Breast epithelium (tissue), 4 donors: ENCODE measurements at places on chromosomes 6 and 20. TPM values are rescaled to one million over a fixed set of nuclear protein-coding genes. Genes with fewer than 3 reads are reported as not detected.
A peak's percentile ranks its signal among the peaks of the same experiment; 100 is the strongest.

DNA sequence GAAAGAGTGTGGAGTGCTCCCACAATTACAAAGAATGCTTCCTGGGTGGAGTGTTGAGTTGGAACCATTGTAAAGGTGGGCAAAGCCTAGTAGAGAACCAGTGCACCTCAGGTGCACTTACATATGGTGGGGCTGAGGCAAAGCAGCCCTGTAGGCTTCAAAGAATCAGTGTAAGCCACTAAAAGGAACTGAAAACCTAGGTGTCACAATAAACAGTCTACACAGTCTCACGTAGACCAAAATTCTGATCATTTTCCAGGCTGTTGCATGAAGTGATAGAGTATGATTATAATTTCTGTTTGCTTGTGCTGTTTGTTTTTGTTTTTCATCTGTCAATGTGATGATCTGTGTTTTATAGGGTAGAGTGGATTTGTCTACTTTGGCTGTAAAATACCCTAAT lies 2.8 kb downstream of the ABT1 start:
- no peak overlapping the region for H3K27ac ChIP-seq
- H3K27me3 ChIP-seq = no peaks in the 10 kb centered on the region
- DNase-seq = no peak
- no peak overlapping the region for H3K4me3 ChIP-seq
- H3K4me1 ChIP-seq = peaks cover 6% of the 10 kb centered on the region
- peaks cover 3% of the 10 kb centered on the region for H3K36me3 ChIP-seq

DNA sequence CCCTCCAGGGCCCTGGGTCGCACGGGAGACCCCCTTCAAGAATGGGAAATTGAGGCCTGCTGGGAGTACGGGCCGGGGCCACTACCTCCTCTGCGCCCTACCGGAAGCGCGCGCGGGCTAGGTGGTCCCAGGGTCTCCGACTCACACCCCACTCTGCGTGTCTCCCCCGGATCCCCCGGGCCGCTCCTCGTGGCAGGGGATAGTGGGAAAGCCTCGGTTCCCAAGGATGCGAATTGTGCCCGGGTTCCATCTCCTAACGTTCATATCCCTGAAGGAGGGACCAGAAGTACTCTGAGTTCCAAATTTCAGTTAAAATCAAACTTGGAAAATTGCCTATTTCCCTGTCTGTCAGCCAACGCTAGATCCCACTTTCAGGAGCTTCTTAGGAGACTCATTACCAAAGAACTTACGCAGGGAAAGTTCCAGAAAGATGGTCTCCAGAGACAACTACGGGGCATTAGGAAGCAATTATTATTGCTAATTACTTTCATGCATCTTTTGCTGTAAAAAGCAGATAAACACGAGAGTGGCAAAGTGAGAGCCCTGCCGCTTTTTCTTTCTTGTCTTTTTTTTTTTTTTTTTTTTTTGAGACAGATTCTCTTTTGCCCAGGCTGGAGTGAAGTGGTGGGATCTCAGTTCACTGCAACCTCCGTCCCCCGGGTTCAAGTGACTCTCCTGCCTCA lies 858 bp downstream of the FAM83D start:
- DNase-seq = no peak
- peak overlapping the region; percentile 55 for H3K4me3 ChIP-seq
- H3K27me3 ChIP-seq = no peaks in the 10 kb centered on the region
- no peak overlapping the region for H3K27ac ChIP-seq
- H3K36me3 ChIP-seq = no peaks in the 10 kb centered on the region
- no peaks in the 10 kb centered on the region for H3K4me1 ChIP-seq

- no peak for DNase-seq
- no peaks in the 10 kb centered on the region for H3K4me1 ChIP-seq
- H3K4me3 ChIP-seq = no peak overlapping the region
- H3K27ac ChIP-seq = no peak overlapping the region
Observed at GRCh38 chr6:20589266-20589665, 55.0 kb downstream of the CDKAL1 start.

DNA sequence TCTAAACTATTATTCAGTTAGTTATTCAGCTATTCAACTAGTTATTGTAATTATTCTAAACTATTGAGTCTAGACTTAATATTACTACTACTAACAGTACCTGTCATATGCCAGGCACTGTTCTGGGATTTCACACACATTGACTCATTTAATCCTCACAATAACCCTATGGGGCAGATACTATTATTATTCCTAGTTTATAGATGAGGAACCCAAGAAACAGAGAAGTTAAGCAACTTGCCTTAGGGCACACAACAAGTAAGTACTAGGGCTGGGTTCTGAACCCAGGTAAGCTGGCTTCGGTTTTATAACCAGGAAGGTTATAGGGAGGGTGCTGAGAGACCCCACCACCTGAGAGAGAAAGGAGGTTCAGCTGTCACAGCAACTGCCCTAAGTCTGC lies 7.8 kb downstream of the TEAD3 start:
- H3K27me3 ChIP-seq = no peaks in the 10 kb centered on the region
- no peaks in the 10 kb centered on the region for H3K36me3 ChIP-seq
- H3K27ac ChIP-seq = peak overlapping the region; percentile 98
- DNase-seq = no peak

DNA sequence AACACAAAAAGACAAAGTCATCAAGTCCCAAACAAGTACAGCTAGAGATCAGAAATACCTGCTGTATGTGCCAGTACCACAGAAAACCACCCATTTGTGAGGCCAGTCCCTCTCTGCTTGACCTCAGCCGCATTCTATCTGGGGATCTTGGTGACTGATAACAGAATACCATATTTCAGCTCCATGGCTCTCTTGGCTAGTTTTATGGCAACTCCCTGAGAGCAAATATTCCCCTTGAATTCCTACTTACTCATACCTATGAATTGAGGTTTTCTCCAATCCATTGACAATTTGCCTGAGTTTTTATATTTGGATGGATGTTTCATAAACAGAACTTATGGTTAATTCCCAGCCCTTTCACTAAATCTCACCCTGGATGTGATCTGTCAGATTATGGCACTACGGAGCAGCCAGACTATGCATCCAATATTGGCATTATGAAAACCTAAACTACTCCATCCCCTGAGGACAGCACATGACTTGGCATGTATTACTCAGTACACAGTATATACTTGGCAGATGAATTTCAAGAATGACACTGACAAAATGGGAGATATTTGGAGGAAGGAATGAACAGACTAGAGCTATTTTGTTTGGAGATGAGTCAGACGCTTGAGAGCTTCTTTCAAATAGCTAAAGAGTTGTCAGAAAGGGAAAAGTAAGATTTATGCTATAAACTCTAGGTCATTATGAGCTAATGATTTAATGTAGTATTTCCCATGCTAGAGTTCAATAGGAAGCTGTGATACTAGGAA lies 95.7 kb downstream of the PRDM1 start:
- H3K27ac ChIP-seq = no peak overlapping the region
- H3K27me3 ChIP-seq = no peaks in the 10 kb centered on the region
- H3K36me3 ChIP-seq = no peaks in the 10 kb centered on the region
- no peak overlapping the region for H3K4me3 ChIP-seq

GRCh38 chr20:32356622-32357374 lies 1.3 kb upstream of the ASXL1 start:
- H3K4me3 ChIP-seq = peak overlapping the region; percentile 96
- H3K27ac ChIP-seq = peak overlapping the region; percentile 97
- no peaks in the 10 kb centered on the region for H3K36me3 ChIP-seq
- H3K27me3 ChIP-seq = no peaks in the 10 kb centered on the region
- no peak for DNase-seq
- no peaks in the 10 kb centered on the region for H3K4me1 ChIP-seq

- H3K4me3 ChIP-seq = no peak overlapping the region
- H3K27ac ChIP-seq = no peak overlapping the region
- H3K36me3 ChIP-seq = no peaks in the 10 kb centered on the region
- DNase-seq = no peak
Observed at GRCh38 chr20:7003598-7003997, 236.1 kb downstream of the BMP2 start.

- H3K4me1 ChIP-seq = no peaks in the 10 kb centered on the region
- no peaks in the 10 kb centered on the region for H3K27me3 ChIP-seq
- DNase-seq = no peak
- H3K4me3 ChIP-seq = no peak overlapping the region
Observed at GRCh38 chr6:107083047-107083768, 32.1 kb downstream of the BEND3 start.

DNA sequence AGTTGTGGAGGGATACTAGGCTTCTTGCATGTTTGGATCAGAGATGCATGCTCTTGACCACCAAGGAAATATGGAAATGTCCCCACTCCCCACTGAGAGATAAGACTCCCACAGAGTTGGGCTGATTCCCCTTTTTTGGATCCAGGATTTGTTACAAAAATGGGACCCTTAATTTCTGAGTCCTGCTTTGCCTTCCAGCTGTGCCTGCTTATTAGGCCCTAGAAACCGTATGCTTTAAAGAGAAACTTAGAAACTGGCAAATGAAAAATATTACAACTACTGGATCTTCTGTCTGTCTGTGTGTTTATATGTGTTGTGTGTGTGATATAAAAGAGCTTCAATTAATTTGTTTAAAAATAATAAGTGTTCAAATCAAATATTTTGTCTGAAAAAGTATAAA lies 817.6 kb upstream of the CITED2 start:
- DNase-seq = no peak

GRCh38 chr20:57003012-57003411 lies 263.4 kb downstream of the BMP7 start:
- peaks cover 18% of the 10 kb centered on the region for H3K27me3 ChIP-seq
- H3K4me1 ChIP-seq = no peaks in the 10 kb centered on the region
- H3K36me3 ChIP-seq = no peaks in the 10 kb centered on the region
- DNase-seq = no peak

- H3K27me3 ChIP-seq = no peaks in the 10 kb centered on the region
- no peaks in the 10 kb centered on the region for H3K36me3 ChIP-seq
- no peaks in the 10 kb centered on the region for H3K4me1 ChIP-seq
- no peak overlapping the region for H3K4me3 ChIP-seq
- no peak for DNase-seq
Observed at GRCh38 chr6:150070236-150070818, 1.4 kb upstream of the ULBP3 start.

DNA sequence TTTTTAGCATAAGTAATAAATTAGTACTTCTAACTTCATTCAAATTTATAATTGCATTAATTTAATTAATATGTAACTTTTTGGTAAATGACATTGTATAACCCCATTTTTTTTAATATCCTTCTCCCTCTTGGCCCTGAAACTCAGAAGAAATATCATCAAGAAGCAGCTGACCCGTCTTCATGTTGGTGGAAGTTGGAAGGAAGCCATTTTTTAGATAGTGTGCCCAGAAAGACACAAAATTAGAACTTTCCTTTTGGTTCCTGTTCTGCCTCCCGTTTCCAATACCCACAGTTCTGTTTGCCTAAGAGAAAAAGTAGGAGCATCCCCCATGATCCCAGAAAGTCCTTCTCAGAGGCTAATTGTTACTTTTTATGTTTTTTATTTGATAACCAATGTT lies 65.5 kb downstream of the PLCB4 start:
- no peak overlapping the region for H3K27ac ChIP-seq
- no peak overlapping the region for H3K4me3 ChIP-seq
- H3K4me1 ChIP-seq = no peaks in the 10 kb centered on the region
- DNase-seq = no peak

GRCh38 chr6:90689172-90689571 lies 102.3 kb upstream of the MAP3K7 start:
- H3K4me1 ChIP-seq = no peaks in the 10 kb centered on the region
- no peaks in the 10 kb centered on the region for H3K36me3 ChIP-seq
- no peaks in the 10 kb centered on the region for H3K27me3 ChIP-seq
- no peak overlapping the region for H3K27ac ChIP-seq

DNA sequence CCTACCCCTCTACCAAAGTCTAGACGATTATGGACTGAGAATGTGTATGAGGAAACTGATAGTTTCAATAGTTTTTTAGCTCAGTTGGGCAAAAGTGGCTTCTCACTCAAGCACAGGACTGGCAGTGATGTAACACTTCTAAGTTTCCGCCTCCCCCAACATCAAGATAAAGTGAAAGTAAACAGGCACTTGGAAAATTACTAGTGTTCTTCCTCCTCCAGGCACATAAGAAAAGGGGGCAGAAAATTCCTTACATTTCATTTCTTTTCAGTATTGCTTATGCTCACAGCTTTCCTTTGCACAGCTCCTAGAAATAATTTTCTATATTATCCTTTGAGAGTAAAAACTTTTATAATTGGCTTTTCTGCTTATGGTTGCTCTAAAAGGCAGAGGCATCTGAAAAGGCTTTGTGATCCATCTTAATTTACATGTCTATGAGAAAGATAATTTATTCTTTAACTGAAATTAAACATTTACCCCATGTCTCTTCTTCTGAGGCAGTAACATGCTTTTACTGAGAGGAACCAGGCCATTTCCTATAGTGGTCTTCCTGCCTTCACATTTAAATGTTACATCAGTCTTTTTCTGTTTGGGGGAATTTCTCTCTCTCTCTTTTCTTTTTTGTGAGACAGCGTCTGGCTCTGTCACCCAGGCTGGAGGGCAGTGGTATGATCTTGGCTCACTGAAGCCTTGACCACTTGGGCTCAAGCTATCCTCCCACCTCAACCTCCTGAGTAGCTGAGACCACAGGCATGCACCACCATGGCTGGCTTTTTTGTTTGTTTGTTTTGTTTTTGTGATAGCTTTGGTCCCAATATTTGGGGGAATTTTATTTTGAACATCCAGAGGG lies 65.0 kb upstream of the EEF1A1 start:
- DNase-seq = no peak
- no peaks in the 10 kb centered on the region for H3K4me1 ChIP-seq
- peak overlapping the region; percentile 35 for H3K4me3 ChIP-seq

Gene HTR1E
- not detected for total RNA-seq

Gene HLA-G
- not detected for total RNA-seq
